ENCODE measurements at places on chromosomes 3 and 15. TPM values are rescaled to one million over a fixed set of nuclear protein-coding genes. Genes with fewer than 3 reads are reported as not detected.

Gene GABRB3
- 14.4 TPM for total RNA-seq

Gene ZNF660
- 0.08 TPM for total RNA-seq

- DNase-seq, result peak; percentile 48
Observed at GRCh38 chr3:197181741-197182140, 116.7 kb downstream of the DLG1 start.

GRCh38 chr15:100222349-100222715 lies 119.4 kb downstream of the ADAMTS17 start:
- no peak for DNase-seq

DNA sequence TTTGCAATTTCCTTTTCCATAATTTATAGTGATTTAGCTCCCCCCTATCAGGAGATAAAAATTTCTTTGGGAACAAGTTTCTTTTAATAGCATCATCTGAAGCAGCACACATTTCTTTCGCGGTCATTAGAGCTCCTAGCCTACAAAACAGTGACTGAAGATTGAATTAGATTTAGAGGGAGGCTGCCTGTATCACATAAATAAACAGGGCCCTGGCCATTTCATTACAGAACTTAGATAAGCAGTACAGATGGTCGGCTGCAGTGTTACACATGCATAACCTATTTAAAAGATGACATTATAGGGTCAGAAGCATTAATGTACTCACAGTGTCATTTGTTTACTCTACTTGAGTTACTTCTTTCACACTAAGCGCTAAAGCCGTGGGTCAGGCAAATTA lies 81.4 kb upstream of the SLC25A26 start:
- no peak for DNase-seq

DNA sequence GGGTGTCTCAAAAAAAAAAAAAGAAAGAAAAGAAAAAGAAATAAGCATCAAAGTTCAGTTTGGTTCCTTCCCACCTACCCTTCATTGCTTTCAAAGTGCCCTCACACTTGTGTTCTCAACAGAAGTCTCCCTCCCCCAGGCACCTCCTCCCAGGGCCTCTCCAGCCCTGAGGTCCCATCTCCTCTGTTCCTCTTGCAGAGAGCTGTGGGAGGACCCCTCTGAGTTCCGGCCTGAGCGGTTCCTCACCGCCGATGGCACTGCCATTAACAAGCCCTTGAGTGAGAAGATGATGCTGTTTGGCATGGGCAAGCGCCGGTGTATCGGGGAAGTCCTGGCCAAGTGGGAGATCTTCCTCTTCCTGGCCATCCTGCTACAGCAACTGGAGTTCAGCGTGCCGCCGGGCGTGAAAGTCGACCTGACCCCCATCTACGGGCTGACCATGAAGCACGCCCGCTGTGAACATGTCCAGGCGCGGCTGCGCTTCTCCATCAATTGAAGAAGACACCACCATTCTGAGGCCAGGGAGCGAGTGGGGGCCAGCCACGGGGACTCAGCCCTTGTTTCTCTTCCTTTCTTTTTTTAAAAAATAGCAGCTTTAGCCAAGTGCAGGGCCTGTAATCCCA lies 6.1 kb downstream of the CYP1A2 start:
- DNase-seq, result no peak

DNA sequence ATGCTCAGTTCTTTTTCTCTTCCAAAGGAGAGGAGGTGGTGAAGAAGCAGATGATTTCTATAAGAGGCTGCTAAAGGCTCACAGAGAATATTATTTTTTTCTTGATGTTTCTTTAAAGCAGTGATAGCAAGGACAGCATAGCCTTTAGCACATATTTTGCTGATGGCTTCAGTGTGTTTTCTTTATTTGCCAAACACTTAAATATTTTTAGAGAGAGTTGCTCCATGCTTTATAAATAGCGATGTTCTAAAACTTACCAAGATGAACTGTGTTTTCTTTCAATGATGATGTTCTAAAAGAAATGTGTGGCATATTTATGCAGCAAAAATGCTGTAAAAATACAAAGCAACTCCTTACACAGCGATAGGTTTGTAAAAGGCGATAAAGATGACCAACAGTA lies 11.8 kb upstream of the KCNAB1 start:
- no peak for DNase-seq

- no peak for DNase-seq
Observed at GRCh38 chr15:91854639-91854990, 1.1 kb downstream of the SLCO3A1 start.

GRCh38 chr15:83605111-83605945 lies 48.6 kb upstream of the ADAMTSL3 start:
- DNase-seq, result no peak

GRCh38 chr3:178146406-178146831 lies 389.8 kb upstream of the KCNMB2 start:
- DNase-seq, result peak; percentile 33

DNA sequence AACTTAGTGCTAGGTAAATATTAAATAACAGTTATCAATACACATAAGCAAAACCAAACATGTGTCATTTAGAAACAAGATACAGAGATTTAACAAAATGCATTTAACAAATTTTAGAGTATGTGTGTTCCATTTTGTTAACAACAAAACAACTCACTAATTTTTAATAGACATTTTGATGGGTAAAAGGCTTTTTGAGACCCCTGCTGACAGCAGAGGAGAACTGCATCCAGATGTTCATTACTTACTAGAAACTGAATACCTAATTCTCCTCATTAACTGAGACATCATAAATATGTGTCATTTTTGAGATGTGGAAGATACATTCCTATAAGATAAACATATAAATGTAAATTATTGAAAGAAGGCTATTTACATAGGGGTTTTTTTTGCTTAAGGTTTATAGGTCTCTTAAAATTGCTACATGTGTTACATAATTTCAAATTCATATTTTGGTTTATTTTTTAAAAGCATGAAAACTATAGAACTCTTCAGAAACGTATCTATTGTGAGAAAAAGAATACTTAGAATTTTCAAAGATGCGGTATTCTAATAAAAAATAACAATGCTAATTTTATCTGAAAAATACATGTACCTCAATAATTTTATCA lies 1009.8 kb downstream of the TUSC7 start:
- peak; percentile 12 for DNase-seq

DNA sequence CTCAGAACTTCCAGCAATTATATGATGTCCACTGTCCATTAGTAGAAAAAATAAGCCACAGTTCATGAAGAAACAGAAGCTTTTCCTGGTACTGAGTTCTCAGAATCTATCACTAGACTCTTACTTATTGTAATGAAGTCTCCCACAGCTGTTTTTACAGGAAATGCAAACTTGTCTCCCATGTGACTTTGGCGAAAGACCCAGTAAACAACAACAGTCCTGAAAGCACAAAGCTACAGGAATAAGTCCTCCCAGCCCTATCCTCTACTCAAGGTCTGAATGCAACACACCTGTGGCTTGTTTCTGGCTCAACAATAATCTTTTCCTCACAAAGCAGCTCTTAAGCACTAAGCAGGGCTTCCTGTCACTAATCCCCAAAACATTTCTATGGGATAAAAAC lies 55.9 kb downstream of the EOMES start:
- no peak for DNase-seq

DNA sequence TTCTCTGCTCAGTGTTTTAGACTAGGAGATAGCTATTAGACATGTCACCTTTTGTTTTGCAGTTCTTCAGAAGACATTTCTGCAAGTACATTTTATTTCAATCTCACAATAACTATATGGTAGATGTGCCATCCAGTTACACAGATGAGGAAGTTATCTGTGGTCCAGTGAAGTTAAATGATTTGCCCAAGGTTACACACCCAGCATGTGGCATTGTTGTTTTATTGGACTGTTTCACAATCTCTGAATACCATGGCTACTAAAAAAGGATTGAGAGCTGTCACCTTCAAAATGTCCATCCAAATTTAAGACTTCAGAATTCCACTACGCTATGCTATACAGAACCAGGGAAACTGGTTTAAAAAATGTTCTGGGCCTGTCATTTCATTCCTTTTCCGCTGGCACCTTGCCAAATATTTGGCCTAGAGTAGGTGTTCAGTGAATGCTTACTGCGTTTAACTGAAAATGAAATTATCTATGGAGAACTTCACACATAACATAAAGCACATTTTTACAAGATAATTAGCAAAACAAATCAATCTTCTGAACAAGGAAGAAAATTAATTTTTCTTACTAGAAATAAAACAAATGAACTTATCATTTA lies 20.2 kb downstream of the TM6SF1 start:
- DNase-seq, result no peak

All from H4 (cell line).